Frontal cortex (tissue), 4 donors: ENCODE measurements at places on chromosomes 1 and 21.

DNA sequence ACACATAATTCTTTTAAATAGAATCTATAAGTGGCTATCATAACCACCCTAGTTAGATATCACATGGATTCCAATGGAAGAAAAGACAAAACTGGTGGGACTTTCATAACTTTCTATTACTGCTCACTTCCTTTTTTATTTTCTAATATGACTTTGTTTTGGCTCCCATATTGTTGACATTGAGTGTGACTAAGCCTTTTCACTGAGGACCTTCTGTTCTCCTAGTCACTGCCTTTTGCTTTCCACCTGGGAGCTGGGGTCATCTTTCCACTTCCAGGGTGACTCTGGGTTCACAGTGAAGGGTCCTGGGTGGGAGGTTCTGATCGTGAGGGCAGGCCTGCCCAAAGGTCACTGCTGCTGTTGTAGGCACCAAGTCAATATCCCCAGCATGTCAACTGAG is 275.8 kb downstream of the TGFB2 start:
- DNase-seq = no peak

GRCh38 chr1:158002022-158002630 is 8.7 kb downstream of the KIRREL1 start:
- no peak for DNase-seq

- no peak for DNase-seq
Observed at GRCh38 chr1:159867664-159868026, 5.2 kb upstream of the VSIG8 start.

- DNase-seq = no peak
Observed at GRCh38 chr1:187787736-187788135, 959.0 kb downstream of the PLA2G4A start.

GRCh38 chr1:23567996-23568607 is 8.8 kb upstream of the ID3 start:
- peak; percentile 81 for DNase-seq

DNA sequence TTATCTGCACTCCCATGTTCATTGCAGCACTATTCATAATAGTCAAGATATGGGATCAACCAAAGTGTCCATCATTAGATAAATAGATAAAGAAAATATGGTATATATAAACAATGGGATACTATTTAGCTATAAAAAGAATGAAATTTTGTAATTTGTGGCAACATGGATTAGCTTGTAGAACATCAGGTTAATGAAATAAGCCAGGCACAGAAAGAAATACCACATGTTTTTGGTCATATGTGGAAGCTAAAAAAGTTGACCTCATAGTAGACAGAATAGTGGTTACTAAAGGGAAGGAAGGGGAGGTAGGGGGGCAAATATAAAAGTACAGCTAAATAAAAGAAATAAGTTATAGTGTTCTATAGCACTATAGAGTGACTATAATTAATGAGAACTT is 68.5 kb downstream of the SCMH1 start:
- no peak for DNase-seq

DNA sequence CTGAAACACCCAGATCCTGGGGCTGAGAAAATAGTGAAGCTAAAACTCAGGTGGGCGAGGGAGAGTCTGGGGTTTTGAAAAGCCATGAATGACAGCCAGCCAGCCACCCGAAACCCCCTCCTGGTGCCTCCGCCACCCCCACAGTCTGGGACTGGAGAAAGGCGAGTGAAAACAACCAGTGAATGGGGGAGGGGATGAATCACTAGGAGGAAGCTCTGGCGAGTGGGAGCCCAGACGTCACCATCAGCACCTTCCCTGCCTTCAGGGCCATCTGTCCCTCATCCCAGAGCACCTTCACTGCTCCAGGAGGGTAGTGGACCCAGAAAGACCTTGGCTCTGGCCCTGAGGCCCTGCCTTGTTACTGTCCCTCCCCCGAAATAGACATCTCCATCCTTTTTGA is 9.2 kb downstream of the RORC start:
- DNase-seq = no peak

DNA sequence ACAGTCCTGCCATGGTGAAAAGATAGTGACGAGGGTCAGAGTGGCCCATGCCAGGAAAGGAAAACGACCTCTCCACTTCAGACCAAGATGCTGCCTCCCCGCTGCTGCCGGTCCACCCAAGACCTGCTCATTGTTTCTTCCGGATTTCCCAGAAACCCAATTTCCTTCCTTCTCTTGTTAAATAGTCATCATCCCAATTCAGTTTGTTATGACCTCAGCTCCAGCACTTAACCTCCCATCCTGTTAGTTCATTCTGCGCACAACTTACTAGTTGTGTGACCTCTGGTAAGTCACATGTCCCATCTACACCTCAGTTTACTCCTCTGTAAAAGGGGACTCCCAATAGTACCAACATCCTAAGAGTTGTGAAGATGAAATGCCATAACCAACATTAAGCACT is 29.9 kb upstream of the PPP1R15B start:
- no peak for DNase-seq

GRCh38 chr1:168894397-168894903 is 165.4 kb upstream of the DPT start:
- no peak for DNase-seq

DNA sequence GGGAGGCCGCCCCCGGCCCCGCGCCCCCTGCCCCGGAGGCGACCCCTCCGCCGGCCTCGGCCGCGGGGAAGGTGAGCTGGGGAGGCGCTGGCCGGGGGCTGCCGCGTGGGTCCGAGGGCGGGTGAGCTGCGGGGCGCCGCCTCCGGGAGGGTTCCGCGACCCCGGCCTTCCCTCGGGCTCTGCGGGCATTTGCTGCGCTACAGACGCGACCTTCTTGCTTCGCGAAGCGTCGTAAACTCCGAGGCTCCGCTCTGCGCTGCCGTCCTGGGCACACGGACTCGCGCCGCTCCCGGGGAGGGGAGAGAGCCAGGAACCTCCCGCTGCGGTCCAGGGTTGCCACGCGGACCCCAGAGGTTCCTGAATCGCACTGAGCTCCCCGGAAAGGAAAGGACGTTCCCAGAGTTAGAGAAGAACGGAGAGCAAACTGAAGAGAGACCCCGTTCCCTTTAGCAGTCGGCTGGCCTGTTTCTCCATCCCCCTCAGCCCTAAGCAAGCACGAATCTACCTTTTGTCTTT is 345 bp downstream of the SLX9 start:
- DNase-seq = no peak

- DNase-seq = no peak
Observed at GRCh38 chr21:45293726-45294401, 6.2 kb upstream of the POFUT2 start.
